Skin of body (tissue), 3 donors: ENCODE measurements at places on chromosomes 2 and 18. TPM values are rescaled to one million over a fixed set of nuclear protein-coding genes. Genes with fewer than 3 reads are reported as not detected.

Gene IL36B
- 0.20 TPM for total RNA-seq

DNA sequence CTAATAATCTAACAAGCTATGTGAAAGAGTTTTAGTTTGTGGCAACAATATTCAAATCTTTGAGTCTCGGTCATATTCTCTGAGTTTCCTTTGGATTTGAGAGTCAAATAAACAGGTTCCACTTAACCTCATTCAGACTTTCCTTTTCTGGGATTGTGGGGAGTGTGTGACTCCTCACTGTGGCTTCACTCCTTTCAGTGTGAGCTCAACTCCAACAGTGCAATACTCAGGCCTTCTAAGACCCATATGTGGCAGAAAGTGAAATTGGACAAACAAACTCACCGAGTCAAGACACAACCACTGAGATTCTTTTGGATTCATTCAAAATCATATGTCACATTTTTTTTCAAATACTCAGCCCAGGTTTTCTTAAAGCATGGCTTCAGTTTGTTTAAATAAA lies 25.4 kb downstream of the SLC9A4 start:
- DNase-seq = no peak

DNA sequence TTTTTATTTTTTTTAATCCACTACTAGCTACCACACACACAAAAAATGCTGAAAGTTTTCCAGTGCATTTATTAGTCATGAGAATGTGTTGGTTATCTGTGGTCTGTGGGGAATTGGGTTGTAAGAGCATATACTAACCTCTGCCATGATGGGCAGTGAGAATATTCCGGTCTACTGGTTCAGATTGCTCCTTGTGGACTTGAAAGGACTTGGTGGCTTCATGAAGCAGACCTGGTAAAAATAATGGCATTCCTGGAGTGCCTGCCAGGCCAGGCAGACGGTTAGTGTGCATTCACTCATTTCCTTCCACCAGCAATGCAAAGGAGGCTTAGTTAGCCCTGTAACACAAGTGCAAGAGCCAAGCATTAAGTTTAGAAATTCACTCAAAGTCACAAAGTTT lies 150.8 kb downstream of the THSD7B start:
- DNase-seq = no peak

GRCh38 chr2:127153691-127154158 lies 46.8 kb upstream of the BIN1 start:
- DNase-seq = no peak

GRCh38 chr2:181646415-181646987 lies 10.4 kb downstream of the CERKL start:
- DNase-seq = no peak

DNA sequence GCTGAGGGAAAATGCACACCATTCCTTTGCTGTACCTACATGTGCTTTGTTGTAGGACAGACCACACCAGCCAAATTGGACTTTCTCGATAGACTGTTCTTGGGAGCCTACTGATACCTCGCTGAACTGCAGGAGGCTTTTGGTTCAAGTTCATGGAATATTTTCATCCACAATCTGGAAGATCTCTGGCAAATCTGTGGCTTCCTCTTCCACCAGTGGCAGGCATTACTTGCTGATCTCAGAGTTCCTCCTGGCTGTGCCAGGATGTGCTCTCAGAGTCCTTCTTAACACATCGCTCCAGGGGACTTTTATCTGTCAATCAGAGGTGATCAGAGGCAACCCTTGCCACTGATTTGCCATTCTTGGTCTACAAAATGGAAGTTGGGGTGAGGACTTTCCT lies 87.7 kb downstream of the PTGR3 start:
- DNase-seq = no peak
